Midbrain (tissue), 1 donor: ENCODE measurements at places on chromosomes 12 and 14.

DNA sequence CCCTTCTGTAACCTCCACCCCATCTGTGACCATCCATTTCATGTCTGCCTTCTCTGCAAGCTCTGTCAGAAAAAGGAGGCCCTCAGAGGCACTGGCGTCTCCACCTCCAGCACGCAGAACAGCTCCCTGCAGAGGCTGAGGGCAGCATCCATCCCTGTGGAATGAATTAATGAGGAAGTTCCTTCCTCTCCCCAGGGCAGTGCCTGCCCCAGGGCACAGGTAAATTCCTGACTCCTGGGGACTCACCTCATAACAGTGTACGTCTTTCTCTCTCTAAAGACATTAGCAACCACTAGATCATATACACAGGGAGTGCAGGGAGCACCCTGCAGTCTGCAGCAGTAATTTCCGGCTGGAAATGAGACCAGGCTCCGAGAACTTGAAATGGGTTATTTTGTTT lies 155.0 kb upstream of the TMEM132C start:
- no peak for DNase-seq

- DNase-seq, result no peak
Measured at GRCh38 chr12:24679126-24679525, 269.8 kb downstream of the BCAT1 start.

DNA sequence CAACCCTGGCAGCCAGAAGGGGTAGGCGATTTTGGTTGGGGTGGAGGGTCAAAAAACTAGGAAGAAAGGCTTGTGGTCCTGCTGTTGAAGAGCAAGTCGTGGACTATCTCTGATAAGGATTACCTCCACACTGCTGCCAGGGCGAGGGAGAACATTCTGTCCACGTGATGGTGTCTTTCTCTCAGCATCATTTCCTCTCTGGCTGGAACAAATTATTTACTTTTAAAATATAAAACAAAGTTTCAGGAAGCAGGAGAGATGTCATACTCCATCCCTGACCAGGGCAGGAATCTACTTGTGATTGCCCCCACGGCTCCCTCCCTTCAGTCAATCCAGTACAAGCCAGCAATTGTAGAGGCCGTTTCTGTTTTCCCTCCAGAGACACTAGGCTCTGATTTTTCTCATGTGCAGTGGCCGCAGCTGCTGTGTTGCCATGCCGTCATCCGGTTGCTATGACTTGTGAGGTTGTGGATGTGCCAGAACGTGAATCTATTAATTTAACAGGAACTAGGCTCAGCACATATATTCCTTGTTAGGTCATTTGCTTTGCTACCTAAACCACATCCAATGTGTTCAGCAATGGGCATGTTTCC lies 61.5 kb upstream of the PTGR2 start:
- peak; percentile 83 for DNase-seq

GRCh38 chr12:78534311-78534710 lies 330.3 kb upstream of the SYT1 start:
- DNase-seq, result no peak

- no peak for DNase-seq
Measured at GRCh38 chr12:1924996-1925683, 6.7 kb upstream of the CACNA2D4 start.

GRCh38 chr12:27571463-27571862 lies 47.5 kb downstream of the PPFIBP1 start:
- DNase-seq, result no peak

GRCh38 chr12:27823038-27823437 lies 43.0 kb upstream of the MANSC4 start:
- no peak for DNase-seq

GRCh38 chr14:29822430-29822709 lies 105.3 kb downstream of the PRKD1 start:
- DNase-seq, result no peak

DNA sequence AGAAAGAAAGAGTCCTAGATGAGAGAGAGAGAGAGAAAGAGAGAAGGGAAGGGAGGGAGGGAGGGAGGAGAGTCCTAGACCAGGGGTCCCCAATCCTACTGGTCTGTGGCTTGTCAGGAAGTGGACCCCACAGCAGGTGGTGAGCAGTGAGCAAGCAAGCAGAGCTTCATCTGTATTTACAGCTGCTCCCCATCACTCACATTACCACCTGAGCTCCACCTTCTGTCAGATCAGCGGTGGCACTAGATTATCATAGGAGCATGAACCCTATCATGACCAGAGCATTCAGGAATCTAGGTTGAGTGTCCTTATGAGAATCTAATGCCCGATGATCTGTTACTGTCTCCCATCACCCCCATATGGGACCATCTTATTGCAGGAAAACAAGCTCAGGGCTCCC lies 39.2 kb upstream of the AMN1 start:
- no peak for DNase-seq

GRCh38 chr14:47442211-47442610 lies 233.2 kb downstream of the MDGA2 start:
- DNase-seq, result peak; percentile 6

- DNase-seq, result no peak
Measured at GRCh38 chr14:91335191-91336092, 82.2 kb downstream of the CCDC88C start.
